Sigmoid colon (tissue), 7 donors: ENCODE measurements at places on chromosomes 4 and X.

GRCh38 chr4:138164208-138164607 lies 77.9 kb downstream of the SLC7A11 start:
- DNase-seq, result no peak

DNA sequence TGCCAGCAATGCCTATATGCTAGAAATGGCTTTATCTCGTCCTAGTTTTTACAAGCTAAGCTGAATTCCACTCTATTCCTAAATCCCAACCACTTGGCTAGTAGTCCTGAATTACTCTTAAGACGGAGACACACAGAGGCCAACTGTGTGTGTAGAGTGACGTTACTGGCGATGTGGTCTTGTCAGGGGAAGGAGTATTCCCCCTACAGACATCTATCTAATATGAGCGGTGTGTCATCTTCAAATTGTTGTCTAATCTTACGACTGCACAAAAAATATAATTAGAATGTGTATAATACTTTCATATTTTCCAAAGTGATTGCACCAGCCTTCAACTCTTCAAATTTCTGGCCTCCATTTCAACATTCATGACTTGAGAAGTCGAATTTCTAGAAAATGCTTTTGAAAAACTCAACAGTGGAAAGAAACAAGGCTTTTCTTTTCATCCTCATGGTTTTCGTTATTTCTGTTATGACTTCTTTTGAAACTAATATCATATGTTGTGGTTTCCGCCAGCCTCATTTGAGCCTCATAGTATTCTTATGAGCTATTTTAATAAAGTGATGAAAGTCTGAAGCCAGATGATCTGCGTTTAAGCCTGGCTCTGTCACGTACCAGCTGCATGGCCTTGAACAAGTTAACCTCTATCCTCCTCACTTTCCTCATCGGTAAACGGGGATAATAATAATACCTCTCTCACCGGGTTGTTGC lies 132.3 kb downstream of the SOWAHB start:
- DNase-seq, result no peak

- no peak for DNase-seq
Observed at GRCh38 chr4:90159193-90159592, 32.0 kb downstream of the CCSER1 start.

DNA sequence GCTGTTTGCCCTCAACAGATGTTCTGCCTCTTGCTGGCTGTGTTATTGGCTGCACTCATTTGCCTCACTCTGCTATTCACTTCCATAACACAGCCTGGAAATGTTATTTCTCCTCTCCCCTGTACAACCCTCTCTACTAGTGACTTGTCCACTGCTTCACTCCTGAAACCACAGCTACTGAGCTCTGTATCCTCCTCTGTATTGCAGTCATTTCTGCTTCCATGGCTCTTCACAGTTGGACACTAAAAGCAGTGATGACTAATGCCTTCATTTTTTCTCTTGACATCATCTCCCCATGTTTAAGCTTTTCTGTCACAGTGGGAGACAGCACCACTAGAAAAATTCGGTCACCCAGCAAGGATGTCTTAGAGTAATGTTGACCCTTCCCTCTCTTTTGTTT lies 123.0 kb upstream of the PPP1R2C start:
- no peak for DNase-seq

GRCh38 chr4:8352368-8353157 lies 83.0 kb downstream of the HTRA3 start:
- peak; percentile 56 for DNase-seq

- DNase-seq, result no peak
Observed at GRCh38 chr4:76293772-76294171, 12.8 kb upstream of the STBD1 start.

GRCh38 chrX:46882266-46882665 lies 30.0 kb upstream of the JADE3 start:
- no peak for DNase-seq

GRCh38 chrX:74132280-74132679 lies 171.7 kb upstream of the ZCCHC13 start:
- DNase-seq, result no peak

GRCh38 chrX:23727206-23727605 lies 15.9 kb downstream of the ACOT9 start:
- no peak for DNase-seq

DNA sequence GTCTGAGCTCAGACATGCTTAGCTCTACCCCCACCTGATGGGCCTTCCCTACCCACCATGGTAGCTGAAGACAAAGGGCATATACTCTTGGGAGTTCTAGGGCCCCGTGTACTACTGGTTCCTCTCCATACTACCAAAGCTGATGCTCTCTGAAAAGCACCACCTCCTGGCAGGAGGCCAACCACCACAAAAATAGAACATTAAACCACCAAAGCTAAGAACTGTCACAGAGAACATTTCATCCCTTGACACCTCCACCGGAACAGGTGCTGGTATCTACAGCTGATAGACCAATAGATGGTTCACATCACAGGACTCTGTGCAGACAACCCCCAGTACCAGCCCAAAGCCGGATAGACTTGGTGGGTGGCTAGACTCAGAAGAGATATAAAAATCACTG lies 13.4 kb downstream of the EDA2R start:
- DNase-seq, result no peak

- DNase-seq, result no peak
Observed at GRCh38 chr4:61200916-61201526, 895 bp downstream of the ADGRL3 start.
